Stimulated activated CD4-positive, alpha-beta T cell treated with anti-CD3 and anti-CD28 coated beads, Interleukin-12 subunit alpha, Interleukin-12 subunit beta, amount 100 ng/mL, for 48 hours (primary cell): ENCODE measurements at places on chromosomes 3 and 15.

- no peak for DNase-seq
Observed at GRCh38 chr15:40925863-40926658, 3.1 kb upstream of the DLL4 start.

- no peak for DNase-seq
Observed at GRCh38 chr3:113339616-113340244, 101.6 kb downstream of the CFAP44 start.

DNA sequence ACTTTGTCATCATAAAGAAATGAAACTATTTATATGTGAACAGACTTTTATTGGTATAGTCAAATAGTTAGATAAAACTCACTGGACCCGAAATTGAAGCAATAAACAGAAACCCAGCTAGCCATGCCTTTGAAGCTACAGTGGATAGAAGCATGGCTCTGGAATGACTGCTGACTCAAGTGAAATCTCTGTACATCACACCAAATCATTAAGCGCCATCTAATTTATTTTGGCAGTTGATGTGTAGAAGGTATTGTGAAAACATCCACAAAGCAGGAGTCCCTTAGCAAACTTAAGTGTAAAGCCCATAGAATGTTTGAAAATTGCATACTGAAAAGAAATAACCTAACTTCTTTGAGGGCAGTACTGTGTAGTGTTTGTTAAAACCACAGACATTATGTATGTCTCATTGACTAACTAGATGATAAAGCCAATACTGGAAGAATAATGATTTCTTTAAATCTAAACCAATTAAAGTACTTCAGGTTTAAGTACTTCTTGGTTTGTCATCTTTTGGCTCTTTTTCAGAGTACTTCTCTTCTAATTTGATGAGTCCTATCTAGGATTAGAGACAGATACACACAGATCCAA lies 42.8 kb upstream of the FBXL22 start:
- DNase-seq = no peak

- no peak for DNase-seq
Observed at GRCh38 chr15:89132611-89133507, 44.6 kb downstream of the ABHD2 start.

DNA sequence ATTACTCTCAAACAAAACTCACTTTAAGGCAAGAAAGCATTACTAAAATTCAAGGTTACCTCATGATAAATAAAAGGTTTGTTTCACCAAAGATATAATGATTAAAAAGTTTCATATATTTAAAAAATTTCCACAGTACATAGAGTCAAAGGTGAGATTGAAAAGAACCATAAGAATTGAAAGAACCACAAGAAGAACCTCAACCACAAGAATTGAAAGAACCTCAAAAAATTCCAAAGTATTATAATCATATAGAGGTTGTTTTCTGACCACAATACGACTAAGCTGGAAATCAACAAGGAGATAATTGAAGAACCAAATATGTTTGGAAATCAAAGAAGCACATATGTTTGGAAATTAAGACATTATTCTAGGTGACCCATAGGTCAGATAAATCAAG lies 52.7 kb downstream of the SLC25A36 start:
- DNase-seq = no peak

- DNase-seq = no peak
Observed at GRCh38 chr3:125110876-125111480, 55.2 kb upstream of the HEG1 start.
